OCI-M1 (cell line): ENCODE measurements at places on chromosomes 3 and 15.
A peak's percentile ranks its signal among the peaks of the same experiment; 100 is the strongest.

GRCh38 chr3:13072600-13073325 is 466 bp downstream of the IQSEC1 start:
- no peak for DNase-seq

- no peak for DNase-seq
Measured at GRCh38 chr3:191356631-191357439, 26.5 kb upstream of the UTS2B start.

DNA sequence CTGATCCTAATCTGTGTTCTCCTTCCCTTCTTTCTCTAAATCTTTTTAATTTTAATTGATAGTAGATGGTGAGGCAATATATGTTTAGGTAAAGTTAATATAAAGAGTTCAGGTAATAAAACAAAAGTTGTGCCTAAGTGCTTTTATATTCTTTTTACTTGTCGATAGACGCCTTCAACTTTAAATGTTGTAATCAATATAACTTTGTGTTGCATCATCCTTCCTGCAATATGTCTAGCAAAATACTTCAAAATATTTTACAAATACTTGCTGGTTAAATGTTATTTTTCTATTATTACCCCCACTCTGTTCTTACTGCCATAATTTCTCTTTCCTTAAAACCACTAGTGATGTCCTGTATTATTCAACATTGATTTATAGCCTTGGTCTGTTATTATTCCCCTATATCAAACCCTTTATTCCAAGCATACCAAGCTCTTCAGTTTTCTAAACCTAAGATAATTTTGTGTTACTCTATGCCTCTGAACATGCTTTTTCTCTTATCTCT is 92.4 kb downstream of the NAALADL2 start:
- DNase-seq, result no peak

- DNase-seq, result no peak
Measured at GRCh38 chr3:56610669-56611335, 53.8 kb downstream of the CCDC66 start.

DNA sequence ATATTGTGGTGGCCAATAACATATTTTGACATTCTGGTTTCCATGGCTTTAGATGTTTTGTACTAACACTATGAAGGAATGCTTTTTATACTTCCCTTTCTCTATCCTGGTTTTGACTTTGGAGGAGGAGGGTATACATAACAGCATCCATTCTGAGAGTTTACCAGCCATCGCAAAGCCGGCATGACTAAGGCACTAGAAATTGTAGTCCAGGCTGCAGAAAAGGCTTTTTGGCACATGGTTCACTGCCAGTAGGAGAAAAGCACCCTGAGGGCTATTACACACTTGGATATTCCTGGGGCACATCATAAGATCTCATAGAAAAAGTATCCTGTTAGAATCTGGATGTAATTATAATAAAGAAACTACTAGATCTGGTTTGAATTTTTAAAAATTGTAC is 101.8 kb downstream of the STT3B start:
- no peak for DNase-seq

DNA sequence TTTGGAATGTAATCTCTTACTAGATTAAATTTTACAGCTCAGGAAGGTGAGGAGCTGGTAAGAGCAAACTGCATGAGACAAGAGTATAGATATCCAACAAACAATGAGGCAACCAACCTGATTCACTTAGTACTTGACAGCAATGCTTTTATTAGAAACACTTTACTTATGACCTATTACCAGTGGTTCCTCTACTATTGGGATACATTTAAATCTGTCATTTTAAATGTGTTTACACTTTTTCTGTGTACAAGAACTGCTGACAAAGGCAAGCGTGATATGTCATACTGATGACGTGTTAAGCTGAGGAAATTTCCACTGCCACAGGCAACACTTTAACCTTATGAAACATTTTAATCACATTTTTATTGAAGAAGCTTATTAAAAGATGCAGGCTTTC is 1043.3 kb downstream of the FHIT start:
- no peak for DNase-seq

GRCh38 chr3:81307221-81307620 is 454.2 kb downstream of the GBE1 start:
- no peak for DNase-seq

- no peak for DNase-seq
Measured at GRCh38 chr3:101167376-101167775, 153.0 kb downstream of the IMPG2 start.

- no peak for DNase-seq
Measured at GRCh38 chr15:77696871-77697270, 64.2 kb upstream of the LINGO1 start.

DNA sequence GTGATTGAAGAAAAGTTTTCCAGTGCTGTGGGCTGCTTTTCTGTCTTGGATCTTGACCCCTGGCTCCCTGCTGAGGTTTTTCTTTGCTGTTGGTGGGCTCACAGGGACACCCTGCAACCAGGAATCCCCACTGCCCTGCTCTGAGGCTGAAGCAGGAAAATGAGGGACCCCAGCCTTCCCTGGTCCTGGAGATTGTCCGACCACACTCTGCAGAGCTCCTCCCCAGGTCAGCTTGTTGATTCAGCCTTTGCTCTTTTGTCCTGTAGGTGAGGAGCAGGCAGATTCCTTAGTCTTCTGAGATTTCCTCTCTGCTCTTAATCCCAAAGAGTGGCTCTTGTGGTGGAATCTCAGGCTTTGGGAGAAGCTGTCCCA is 194.5 kb downstream of the RPLP1 start:
- no peak for DNase-seq

DNA sequence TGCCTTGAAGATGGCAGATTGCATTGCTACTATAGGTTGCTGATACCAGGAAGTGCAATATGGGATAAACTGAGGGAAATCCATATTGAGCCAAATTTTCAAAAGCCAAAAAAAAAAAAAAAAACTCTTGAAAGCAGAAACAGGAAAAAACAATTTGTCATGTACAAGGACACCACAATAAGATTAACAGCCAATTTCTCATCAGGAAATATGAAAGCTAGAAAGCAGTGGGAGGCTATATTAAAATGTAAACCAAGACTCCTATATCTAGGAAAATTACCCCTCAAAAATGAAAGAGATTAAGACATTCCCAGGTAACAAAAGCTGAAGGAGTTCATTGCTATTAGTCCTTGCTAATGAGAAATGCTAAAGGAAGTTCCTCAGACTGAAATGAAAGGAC is 462.8 kb upstream of the DPH6 start:
- peak; percentile 16 for DNase-seq

DNA sequence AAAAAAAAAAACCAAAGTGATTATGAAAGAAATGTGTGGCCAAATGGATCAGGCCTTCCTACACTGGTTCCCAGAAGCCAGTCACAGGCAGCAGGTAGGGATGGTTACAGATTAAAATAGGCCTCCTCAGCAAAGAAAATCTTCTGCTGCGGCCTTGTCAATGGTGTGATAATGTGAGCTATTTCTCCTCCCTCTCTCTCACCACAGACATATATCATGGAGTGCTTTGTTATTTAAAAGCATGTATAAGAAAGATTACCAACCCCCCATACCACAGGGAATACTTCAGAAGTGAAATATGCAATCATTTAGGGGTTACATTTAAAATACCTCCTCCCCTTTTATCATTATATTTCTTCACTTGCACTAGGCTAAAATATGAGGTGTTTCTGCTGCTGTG is 32.2 kb upstream of the LRTM1 start:
- peak; percentile 65 for DNase-seq

- no peak for DNase-seq
Measured at GRCh38 chr15:28915935-28916334, 30.2 kb downstream of the APBA2 start.

DNA sequence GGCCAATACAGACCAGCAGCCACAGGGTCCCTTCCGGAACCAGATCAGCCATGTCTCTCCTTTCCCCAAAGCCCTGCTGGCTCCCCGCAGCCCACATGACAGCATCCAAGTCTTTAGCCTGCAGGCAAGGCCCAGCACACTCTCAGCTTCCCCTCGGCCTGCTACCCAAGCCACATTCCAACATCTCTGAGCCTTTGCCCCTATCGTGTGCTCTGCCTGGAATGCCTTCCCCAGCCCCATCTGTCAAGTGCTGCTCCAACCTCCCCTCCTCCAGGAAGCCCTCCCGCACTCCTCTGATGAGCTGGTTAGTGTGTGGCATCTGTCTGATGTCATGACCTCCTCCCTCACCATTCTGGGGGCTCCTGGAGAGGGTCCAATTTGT is 8.5 kb downstream of the PLXND1 start:
- no peak for DNase-seq

GRCh38 chr15:59662260-59662659 is 4.9 kb upstream of the GTF2A2 start:
- DNase-seq, result no peak
